Amniotic stem cell (primary cell): ENCODE measurements at places on chromosomes 5 and 9.
A peak's percentile ranks its signal among the peaks of the same experiment; 100 is the strongest.

DNA sequence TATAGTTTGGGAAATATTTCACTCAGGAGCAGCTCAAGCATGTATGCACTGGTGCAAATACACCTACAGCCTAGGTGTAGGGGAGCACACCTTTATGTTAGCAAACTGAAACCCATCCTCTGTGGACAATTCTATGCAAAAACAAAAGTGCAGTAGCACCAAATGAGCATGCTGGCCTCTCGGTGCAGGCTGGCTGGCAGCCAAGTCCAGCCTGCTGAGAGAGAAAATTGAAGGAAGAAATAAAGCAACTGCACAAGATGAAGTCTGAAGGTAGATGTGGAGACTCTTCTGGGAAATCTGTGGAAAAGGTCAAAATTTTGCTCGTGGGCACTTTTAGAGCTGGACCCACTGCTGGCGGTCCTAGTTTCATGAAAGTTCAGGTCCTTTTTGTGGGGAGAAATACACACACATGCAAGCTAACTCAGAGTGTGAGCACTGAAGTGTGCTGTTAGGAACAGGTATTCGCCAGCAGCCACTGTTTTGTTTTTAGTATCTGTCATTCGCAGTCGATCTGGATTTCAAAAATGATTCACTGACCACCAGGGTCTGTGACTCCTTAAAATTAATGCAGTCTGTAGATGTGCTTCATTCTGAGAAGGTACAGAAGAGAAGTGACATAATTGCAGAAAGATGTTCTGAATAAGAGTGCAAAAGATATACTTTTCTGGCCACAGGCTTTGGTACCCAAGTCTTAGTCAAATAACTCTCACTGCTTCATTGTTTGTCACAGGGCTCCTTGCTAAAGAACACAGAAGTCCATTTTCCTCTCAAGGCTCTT, 281.7 kb downstream of the PARP8 start:
- DNase-seq: no peak

DNA sequence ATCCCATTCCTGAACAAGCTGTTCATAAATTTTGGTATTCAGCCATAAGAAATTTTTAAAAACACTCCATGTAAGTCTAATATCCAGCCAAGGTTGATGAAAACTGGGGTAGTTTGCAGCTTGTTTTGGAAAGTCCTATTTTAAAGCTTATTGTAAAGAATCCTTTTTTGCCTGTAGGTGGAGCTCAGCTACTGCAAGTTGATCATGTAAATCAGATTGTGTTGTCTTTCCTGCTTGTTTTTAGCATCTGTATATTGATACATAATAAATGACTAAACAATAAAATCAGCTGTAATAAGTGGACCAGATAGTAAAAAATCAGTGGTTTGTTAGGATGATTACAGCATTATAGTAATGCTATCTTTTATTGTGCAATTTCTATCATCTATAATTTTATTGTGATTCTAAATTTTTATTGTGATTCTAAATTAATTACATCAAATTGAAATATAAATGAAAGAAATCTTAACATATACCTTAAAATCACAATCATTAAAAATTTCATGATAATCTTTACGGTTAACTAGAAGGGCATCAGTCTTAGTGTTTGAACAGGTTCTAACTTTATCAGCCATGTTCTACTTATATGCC, 42.4 kb downstream of the CWC27 start:
- peak; percentile 35 for DNase-seq

GRCh38 chr5:129951039-129951438, 46.8 kb downstream of the CHSY3 start:
- DNase-seq: no peak

DNA sequence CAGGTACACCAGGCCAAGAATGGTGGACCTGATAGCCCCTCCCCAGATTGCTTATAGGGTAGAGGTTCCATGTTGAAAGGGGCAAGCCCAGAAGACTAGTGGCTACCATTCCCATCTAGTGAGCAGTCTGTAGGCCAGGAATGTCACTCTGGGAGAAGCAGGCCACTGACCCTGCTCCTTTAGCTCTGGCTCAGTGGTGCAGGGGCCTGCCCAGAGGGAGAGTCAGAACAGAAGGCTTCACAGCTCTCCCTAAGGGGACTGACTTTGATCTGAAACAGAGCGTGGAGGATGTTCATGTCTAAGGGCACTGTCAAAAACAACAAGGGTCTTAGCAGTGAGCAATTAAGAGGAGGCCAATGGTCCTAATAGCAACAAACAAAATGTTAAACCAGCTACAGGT, 81.7 kb downstream of the ZNF354C start:
- no peak for DNase-seq

GRCh38 chr5:72597456-72597948, 90.3 kb upstream of the ZNF366 start:
- peak; percentile 81 for DNase-seq

DNA sequence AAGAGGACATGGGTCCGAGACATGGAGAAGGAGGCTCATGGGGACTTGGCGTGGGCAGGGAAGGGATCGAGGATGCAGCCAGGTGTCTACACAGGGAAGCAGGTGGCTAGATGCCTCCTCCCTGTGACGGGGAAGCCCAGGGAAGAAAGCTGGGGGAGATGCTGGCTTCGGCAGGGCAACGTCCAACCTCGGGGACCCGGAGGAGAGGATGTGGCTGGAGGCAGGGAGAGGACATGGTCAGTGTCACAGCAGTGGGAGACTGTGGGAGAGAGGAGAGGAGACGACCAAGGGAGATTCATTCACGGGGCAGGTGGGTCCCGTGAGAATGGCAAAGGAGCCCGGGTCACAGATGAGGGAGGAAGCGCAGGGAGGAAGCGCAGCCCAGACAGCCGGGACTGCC, 73.2 kb upstream of the PHYKPL start:
- no peak for DNase-seq

- DNase-seq: no peak
These were observed 197.8 kb downstream of the TTLL11 start for GRCh38 chr9:121895358-121895757.

GRCh38 chr5:128522336-128522735, 15.7 kb downstream of the FBN2 start:
- no peak for DNase-seq

GRCh38 chr9:78004478-78005229, 27.0 kb downstream of the GNAQ start:
- DNase-seq: no peak

- DNase-seq: no peak
These were observed 17.7 kb downstream of the NINJ1 start for GRCh38 chr9:93116072-93116961.

GRCh38 chr5:176501333-176501732, 35.9 kb downstream of the RNF44 start:
- peak; percentile 34 for DNase-seq

GRCh38 chr5:56963246-56963645, 11.3 kb upstream of the MIER3 start:
- DNase-seq: no peak

- DNase-seq: no peak
These were observed 22.5 kb downstream of the OLFML2A start for GRCh38 chr9:124799274-124800006.

DNA sequence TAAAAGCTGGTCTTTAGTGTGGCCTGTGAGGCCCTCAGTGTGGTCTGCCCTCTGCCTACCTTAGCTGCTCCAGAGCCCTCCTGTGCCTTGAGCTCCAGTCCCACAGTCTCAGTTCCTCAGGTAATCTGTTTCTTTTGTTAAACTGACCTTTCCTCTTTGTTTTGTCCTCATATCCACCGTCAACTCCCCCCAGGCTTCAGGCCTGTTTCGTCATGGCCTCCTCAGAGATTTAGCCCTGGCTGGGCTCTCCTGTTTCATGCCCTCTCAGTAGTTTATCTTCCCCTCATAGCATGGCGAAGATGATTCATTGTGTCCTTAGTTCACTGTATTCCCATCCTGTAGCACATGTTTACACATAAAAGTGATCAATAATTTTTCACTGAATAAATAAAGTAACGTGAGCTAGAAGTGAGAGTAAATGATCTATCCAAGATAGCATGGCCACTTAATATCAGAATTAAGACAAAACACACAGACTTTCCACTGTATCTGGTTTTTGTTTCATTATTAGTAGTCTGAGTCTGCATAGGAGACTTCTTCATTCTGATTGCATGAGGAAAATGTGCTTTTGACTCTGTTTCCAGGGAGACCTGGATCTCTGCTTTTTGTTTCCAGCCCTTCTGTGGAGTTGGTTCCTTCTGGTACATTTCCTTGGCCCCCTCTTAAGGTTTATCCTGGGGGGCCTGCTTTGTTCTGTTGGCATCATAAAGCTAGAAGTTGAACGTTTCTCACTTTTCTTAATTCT, 70.5 kb downstream of the SNX24 start:
- no peak for DNase-seq

DNA sequence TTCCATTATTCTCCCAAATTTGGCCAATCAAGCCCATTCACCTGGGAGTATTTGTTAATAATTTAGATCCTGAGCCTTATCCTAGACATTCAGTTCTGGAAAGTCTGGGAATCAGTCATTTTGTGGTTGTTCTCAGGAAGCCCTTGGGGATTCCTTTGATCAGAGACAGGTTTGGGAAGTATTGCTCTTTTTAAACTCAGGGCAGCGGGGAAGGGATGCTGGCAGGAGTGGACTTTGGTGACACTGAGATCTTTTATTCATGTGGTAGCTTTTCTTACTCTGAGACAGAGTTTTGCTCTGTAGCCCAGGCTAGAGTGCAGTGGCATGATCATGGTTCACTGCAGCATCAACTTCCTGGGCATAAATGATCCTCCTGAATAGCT, 586.9 kb downstream of the RAB3C start:
- DNase-seq: no peak

- DNase-seq: no peak
These were observed 32.1 kb downstream of the NIPBL start for GRCh38 chr5:36908544-36909260.

DNA sequence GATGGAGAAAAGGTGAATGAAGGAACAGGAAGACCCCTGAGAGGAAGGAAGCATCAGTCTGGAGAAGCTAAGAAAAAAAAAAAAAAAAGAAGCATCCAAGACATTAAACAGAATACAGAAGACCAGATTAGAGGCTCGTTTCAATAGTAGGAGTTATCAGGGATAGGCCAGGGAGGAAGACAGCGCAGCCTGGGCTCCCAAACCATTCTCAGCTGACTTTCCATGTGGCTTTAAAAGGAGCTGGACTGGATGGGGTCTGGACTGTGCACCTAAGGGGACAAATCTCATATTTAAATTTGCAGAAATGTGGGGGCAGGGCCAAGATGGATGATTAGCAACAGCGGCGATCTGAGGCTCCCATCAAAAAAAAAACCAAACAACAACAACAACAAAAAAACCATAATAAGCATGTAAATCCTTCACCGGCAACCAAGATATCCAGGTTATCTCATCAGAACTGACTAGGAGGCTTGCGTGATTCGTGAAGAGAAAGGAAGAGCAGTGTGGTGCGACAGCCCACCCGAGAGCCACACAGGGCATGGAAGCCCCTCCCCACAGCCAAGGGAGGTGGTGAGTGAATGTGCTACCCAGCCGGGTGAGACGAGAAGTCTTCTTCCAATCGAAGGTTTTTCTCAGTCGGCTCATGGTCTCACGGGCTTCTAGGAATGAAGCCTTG, 114.9 kb upstream of the ADAMTS16 start:
- DNase-seq: no peak

DNA sequence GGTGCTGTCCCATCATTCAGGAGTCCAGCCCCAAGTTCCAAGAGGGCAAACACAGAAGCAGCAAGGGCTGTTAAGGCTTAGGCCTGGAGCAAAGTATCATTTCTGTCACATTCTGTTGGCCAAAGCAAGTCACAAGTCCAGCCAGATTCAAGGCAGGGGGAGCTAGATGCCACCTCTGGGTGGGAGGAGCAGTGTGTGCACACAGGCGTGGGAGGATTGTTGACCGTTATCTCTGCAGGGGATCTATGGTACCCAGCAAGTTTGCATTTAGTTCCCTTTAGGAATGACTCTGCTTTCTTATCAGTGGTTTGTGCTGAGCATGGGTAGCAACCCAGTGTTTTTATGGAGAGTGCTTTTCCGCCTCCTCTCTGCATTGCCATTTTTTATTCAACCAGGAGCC, 278.9 kb downstream of the NR3C1 start:
- DNase-seq: no peak

- DNase-seq: no peak
These were observed 14.5 kb downstream of the GPRIN1 start for GRCh38 chr5:176595386-176595943.

- DNase-seq: no peak
These were observed 90.0 kb downstream of the RMI1 start for GRCh38 chr9:84070590-84070989.

- DNase-seq: peak; percentile 35
These were observed 92.6 kb upstream of the TRIM32 start for GRCh38 chr9:116594547-116594946.

DNA sequence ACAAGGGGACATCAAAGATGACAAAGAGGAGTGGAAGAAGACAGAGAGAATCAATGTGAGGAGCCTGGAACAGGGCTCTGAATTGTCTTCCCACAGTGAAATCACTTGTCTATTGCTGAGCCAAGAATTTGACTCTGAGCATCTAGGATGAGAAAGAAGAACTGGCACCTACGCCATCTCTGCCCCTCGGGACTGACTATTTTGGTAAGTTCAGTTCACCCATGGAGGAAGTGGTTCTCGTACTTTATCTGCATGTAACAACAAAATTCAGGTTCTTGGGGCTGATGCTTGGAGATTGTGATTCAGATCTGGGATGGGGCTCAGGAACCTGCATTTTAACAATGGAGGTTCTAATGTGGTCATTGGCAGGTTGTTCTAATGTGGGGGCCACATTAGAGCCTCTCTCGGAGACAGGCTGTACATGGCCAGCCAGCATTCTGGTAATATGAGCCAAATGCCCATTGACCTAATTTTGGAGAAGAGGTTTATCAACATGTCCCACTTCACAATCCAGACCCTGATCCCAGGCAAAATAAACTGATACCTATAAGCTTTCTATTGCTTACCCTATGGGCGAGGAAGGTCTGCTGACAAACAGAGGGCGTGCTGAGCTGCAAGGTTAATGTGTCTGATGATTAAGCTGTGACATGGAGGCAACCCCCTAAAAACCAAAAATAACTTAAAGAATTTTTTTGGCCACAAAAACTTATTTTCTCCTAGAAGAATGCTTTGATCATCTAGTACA, 2.7 kb upstream of the IL12B start:
- DNase-seq: no peak

GRCh38 chr5:23994581-23995370, 487.4 kb downstream of the PRDM9 start:
- no peak for DNase-seq

DNA sequence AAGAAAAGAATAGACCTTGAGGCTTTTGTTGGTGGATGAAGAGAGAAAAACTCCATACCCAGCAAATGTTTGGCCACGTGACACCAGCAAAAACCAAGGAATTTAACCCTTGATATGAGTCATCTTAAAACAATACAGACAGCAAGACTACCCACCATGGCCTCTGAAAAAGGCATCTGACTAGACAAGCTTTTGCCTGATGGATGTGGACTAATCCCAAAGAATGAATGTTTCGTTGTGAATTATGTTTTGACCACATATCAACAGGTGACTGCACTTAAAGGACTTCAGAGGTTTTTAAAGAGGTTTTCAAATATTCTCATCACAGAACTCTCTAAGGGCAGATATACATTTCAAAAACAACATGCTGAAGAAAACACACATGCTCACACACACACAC, 33.0 kb upstream of the SLC1A3 start:
- no peak for DNase-seq

GRCh38 chr9:98861781-98862504, 54.5 kb downstream of the GALNT12 start:
- no peak for DNase-seq

- no peak for DNase-seq
These were observed 15.0 kb downstream of the FAM193B start for GRCh38 chr5:177539411-177539810.

GRCh38 chr5:14009575-14009974, 65.1 kb upstream of the DNAH5 start:
- DNase-seq: no peak
